ENCODE measurements at places on chromosomes 7 and 10.

DNA sequence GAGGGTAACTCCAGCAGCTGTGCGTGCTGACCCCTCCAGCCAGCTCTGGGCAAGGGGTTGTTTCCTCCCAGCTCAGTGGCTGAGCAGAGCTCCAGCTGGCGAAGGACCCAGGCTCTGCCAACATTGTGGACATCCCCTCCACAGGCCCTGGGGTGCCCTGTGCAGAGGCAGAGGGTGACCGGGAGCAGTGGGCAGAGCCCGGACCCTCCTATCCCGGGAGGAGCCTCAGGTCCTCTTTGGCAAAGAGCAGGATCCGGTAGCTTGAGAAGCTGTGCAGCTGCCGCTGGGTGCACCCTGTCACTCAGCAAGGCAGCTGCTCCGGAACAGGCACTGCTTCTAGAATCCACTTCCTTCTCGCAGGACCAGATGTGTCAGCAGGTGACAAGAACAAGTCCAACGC lies 175.9 kb downstream of the EBF3 start:
- no peak for DNase-seq

GRCh38 chr7:94375691-94376090 lies 19.0 kb upstream of the COL1A2 start:
- DNase-seq: no peak

- no peak for DNase-seq
Observed at GRCh38 chr10:111634191-111634590, 549.4 kb downstream of the GPAM start.

- no peak for DNase-seq
Observed at GRCh38 chr7:2820508-2820934, 23.6 kb downstream of the GNA12 start.

DNA sequence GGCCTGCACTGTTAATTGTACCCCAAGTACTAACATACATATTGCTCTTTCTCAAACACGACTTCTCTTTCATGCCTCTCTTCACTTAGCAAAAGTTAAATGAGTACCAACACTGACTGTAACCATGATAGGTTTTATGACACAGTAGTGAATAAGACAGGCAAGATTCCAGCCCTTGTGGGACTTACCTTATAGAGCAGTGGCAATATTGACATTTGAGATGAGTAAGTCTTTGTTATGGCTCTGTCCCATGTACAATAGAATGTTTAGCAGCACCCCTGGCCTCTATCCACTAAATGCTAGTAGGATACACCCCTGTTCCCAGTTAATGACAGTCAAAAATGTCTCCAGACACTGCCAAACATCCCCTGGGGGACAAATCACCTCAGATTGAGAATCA lies 11.9 kb upstream of the COL1A2 start:
- no peak for DNase-seq

Data from NCI-H146 (cell line).